ENCODE measurements at places on chromosomes 16 and 17. TPM values are rescaled to one million over a fixed set of nuclear protein-coding genes. Genes with fewer than 3 reads are reported as not detected.

- no peak for DNase-seq
Measured at GRCh38 chr17:51230306-51230705, 29.5 kb downstream of the MBTD1 start.

- DNase-seq, result peak; percentile 80
Measured at GRCh38 chr17:48571024-48571818, 6.9 kb downstream of the HOXB4 start.

GRCh38 chr17:1931844-1932579 is 93.1 kb downstream of the RTN4RL1 start:
- no peak for DNase-seq

- DNase-seq, result no peak
Measured at GRCh38 chr17:47918006-47918405, 22.0 kb downstream of the SP2 start.

DNA sequence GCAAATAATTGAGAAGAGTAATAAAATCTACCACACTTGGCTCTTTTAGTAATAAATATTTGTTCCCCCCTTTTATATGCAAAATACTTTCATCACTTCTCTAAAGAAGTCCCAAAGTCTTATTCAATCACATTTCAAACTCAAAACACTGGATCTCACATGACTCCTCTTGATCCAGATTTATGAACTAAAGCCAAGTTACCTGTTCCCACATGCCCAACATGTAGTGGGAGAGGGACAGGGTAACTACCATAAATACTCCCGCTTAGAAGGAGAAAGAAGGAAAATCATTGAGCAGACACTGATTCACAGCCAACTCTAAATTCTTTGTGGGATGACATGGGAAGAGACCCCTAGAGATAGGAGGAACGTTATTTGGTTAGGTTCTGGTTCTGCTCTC is 64.9 kb upstream of the PMFBP1 start:
- DNase-seq, result no peak

DNA sequence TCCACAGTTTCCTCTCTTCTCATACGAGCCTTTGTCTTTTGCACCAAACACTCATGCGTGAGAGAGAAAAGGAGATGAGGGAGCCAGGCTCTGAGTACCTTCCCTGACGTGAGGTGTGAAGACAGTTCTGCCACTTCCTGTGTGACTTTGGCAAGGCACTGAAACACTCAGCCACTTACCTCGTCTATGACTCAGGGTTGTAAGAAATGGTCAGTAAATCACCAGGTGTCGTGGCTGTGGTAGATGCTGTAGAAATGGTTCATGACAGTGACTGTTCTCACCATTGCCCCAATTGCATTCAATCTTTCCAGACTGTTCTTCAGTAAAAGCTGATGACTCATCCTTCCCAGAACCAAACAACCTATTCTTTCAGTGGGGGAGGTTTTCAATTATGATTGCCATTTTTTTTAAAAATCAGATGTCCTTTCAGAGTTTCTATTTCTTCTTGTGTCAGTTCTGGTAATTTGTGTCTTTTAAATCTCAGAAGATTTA is 49.2 kb upstream of the CBFA2T3 start:
- no peak for DNase-seq

GRCh38 chr17:64728041-64728695 is 66.1 kb upstream of the SMURF2 start:
- DNase-seq, result no peak

DNA sequence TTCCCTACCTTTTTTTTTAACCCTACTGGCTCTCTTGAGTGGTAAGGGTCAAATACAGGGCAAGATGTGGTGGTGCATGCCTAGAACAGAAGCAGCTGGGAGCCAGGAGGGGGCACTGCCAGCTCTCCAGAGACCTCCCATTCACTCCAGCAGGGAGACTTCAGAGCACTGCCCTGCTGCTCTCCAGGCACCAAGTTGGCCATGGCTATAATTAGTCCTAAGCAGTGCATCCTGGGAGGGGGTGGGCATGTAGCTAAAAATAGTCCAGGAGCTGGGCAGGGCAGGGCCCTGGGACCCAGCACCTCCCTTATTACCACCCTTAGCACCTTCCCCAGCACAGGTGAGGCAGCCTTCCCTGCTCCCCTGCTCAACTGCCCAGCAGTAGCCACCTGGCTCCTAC is 3.5 kb downstream of the CORO6 start:
- DNase-seq, result peak; percentile 42

DNA sequence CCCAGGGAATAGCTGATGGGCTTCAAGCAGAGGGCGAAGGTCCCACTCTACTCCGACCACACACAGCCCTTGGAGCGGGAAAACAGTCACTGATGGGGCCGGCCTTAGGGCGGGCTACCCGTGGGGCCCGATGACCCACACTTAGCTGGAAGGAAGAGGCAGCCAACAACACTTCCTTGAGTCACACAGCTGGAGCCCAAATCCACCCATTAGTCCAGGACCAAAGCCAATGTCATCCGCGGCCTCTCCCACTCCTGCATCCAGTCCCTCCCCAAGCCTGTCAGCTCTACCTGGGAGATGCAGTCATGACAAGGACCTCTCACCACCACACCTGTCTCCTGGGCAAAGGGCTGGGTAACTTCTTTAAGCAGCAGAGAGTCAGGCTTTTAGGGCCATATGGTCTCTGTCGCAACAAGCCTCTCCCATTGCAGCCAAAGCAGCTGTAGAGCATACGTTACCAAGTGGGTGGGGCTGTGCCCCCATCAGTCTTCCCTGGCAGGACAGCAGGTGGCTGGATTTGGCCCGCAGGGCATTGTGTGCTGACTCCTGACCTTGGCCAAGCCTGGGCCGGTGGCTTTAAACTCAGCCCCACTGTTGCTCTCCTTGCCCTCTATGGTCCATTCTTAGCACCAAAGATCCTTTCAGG is 110.7 kb downstream of the SOCS1 start:
- no peak for DNase-seq

GRCh38 chr17:82117139-82118090 is 19.4 kb upstream of the FASN start:
- DNase-seq, result no peak

Gene TNS4
- not detected for total RNA-seq

Gene SLC46A1
- total RNA-seq, result 1.8 TPM

Data from endothelial cell of umbilical vein (primary cell).